ENCODE measurements at places on chromosomes 13 and 19.

GRCh38 chr13:43942286-43942685, 62.6 kb downstream of the LACC1 start:
- DNase-seq: no peak

DNA sequence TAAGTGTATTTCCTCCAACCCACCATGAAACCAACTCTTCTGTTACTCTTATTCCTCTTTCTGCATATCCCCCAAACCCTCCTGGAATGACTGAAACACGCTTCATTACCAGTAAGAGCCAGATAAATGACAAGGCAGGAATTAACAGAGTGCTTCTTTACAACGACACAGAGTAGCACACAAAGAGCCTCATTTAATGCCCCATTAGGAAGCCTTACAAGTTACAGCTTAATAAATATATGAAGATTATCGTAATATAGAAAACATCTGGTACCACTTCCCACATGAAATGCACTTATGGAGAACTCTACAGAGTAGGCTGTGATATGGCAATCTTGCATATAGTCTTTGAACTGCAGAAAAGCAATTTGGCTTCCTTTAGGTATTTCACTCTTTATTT, 116.8 kb downstream of the ENOX1 start:
- DNase-seq: no peak

GRCh38 chr19:48868114-48868886, at the start of gene PLEKHA4:
TSS of gene PLEKHA4 (minus strand) at chr19:48868617. CDS start at chr19:48867620, 997 bp downstream.
- no peak for DNase-seq

GRCh38 chr19:6613711-6614110, 22.8 kb upstream of the CD70 start:
- no peak for DNase-seq

DNA sequence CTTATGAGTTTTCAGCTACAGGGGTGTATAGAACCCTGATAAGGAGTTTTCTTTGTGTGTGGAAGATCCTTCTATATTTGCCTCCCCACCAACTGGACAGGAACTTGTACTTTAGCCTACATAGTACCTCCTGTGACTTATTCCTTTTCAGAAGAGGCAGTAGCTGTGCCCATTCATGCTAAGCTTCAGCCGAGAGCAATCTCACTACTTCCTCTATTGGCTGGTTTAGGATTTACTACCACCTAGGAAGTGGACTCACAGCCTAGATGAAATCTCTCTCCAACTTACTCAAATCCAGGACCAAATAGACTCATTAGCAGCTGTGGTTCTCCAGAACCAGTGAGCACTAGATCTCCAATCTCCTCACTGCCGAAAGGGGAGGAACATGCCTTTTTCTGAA, 2.3 kb upstream of the REX1BD start:
- DNase-seq: no peak

GRCh38 chr13:24386816-24387708, 77.7 kb downstream of the C1QTNF9 start:
- no peak for DNase-seq

GRCh38 chr13:86193281-86193680, 394.1 kb upstream of the SLITRK6 start:
- no peak for DNase-seq

DNA sequence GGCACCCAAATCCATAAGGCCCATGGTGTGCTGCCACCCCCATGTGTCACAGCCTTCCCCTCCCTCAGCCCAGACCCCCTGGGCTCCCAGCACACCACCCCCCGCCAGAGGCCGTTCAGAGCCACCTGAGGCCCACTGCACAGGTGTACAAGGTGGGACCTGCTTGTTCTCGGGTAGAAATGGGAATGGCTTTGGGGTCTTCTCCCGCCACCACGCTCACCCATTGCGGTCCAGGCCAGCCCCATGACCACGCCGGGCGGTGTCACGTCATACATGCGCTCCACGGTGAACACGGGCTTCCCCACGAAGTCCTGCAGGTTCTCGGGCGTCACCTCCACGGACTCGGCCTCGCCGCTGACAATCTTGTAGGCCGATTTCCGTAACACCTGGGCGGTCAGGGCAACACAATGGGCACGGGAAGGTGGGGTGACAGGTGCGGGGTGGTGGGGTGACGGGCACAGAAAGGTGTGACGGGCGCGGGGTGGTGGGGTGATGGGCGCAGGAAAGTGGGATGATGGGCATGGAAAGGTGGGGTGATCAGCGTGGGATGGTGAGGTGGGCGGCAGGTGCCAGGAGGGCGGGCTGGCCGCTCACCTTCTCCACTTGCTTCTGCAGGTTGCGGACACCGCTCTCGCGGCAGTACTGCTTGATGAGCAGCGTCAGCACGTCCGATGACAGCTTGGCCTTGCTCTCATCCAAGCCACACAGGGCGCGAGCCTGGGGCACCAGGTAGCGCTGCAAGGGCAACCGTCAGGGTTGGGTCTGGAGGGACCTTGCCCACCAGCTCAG, 4.3 kb downstream of the RPL36 start:
- DNase-seq: no peak

DNA sequence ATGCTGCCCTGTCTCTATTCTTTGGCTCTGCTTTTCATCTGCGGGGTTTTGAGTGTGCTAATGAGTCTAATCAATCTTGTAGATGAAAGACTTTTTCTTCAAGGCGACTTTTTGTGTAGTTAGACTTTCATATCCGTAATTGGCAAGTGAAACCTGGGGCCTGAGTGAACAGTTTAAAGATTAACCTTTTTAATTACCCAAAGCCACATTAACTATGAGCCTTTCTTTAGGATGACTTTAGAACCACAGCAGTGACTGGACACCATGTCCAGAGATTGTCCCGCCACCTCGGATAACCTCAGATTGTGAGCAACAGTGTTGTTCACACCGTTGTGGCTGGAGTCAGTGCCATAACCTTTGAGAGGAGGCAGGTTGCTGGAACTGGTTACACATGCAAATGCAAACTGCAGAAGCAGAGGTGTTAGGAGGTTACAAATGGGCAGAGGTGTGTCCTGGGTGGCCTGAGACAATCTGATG, 58.7 kb downstream of the SIAH3 start:
- DNase-seq: no peak

DNA sequence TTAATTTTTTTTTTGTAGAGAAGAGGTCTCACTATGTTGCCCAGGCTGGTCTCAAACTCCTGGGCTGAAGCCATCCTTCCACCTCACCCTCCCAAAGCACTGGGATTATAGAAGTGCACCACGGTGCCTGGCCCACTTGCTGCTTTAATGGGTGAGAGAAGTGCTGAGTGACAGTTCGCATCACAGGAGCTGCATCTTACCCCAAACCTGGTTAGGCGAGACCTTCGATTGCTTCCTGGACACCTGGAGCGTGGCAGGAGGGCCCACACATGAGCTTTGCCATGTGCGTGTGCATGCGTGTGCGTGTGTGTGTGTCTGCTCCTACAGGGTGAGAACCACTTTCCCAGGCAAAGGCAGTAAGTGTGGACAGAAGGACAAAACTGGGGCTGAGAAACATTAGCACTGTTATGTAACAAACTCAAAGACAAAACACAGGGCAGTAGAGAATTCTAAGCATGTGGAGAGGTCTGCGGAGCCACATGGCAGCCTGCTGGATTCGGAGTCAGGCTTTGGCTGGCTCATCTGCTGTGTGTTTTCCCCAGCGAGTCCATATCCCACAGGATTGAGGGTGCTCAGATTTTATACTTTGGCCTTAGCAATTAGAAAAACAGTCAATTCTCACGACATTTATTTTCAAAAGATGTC, 11.7 kb upstream of the MTIF3 start:
- no peak for DNase-seq

DNA sequence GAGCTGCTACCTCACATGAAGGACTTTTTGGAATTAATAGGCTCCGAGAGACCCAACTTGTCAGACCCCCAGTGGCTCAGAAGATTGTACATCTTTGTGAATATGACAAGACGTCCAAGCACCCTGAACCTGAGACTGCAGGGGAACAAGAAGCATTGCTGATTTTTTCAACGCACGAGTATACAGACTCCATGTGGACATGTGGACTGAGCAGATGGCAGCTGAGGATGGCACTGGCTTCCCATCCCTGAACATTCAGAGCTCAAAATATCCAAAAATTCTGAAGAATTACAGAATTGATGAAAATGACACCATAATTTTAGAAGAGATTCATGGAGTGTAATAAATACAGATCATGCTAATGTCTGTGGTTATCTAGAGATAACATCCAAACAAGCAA, 254.1 kb downstream of the MZT1 start:
- no peak for DNase-seq

- DNase-seq: no peak
Measured at GRCh38 chr13:92573467-92574057, 653.0 kb upstream of the GPC6 start.

GRCh38 chr13:43278127-43278526, 254.7 kb downstream of the DNAJC15 start:
- DNase-seq: no peak

DNA sequence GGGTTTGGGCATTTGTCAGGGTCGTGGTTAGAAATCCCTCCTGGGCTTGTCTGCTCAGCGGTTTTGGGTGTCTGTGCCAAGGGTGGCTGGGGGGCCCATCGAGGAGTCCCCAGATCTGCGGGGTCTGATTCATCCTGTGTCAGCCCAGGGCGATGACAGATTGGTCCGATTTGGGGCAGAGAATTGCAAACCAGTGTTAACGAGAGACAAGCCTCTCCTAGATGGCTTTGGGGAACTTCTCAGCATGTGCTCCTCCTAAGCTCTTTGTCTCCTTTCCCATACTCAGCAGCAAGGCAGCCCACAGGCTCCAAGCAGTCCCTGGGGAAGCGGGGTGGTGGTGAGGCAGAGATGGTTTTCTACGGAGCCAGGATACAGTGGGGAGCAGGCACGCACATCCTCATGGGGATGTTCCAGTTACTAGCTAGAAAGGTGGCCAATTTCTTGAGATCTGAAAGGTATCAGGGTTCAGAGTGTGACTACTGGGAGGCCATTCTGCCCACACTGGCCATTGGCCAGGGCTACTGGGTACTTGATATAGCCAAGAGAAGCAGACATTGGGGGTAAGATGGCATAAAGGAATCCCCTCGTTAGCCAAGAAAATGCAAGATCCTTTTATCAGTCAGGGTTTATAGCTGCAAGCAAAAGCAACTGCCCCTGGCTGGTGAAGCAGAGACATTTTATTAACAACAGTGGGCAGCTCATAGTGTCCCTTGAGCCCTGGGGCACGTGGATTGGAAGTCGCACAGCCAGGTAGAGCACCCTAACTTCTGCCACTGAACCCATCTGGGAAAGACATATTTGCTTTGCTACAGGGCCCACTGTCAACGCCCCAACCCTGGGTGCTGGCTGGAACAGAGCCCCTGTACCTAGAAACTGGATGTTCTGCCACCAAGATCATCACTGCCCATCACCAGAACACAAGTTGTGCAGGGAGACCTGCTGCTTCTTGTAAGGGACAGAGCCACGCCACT, 63.6 kb downstream of the RGCC start:
- DNase-seq: no peak

GRCh38 chr13:36841391-36841790, 22.4 kb downstream of the RFXAP start:
- DNase-seq: no peak

GRCh38 chr19:43354305-43354627, 780 bp downstream of the CD177 start:
- DNase-seq: no peak

DNA sequence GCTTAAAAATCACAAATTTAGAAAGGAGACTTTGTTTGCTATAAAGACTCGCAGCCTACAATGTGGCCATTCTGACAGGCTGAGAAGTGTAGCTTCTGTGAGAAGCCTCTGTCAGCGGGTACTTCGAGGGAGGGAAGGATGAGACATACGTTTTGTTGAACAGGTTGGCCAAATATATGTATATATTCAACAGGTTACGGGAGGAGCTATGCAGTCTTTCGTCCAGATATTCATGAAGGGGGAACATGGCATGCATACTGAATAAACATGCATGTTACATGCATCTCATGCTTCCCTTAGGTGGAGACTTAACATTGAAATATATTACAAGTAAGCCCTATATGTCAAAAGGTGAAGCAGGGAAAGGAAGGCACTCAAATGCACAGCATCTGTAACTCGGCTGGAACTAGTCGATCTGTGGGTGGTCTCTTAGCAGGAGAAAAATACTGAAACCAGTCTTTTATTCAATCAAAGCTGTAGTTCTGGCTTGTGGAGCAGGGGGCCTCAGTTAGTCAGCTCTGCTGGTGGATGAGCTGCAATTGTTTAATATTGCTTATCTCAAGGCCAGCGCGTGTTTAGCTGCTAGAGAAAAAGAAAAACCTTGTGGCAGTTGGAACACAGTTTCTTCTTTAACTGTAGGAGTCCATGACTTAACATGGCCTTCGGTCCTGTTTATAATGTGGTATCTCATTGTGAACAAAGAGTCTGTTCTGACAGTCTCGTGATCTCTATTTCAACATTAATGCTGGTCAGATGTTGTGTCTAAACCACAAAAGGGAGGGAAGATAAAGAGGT, 94.3 kb downstream of the FAM216B start:
- no peak for DNase-seq

GRCh38 chr13:77554069-77554468, 18.6 kb downstream of the SCEL start:
- no peak for DNase-seq

GRCh38 chr13:49256841-49257240, 9.1 kb downstream of the CDADC1 start:
- no peak for DNase-seq

DNA sequence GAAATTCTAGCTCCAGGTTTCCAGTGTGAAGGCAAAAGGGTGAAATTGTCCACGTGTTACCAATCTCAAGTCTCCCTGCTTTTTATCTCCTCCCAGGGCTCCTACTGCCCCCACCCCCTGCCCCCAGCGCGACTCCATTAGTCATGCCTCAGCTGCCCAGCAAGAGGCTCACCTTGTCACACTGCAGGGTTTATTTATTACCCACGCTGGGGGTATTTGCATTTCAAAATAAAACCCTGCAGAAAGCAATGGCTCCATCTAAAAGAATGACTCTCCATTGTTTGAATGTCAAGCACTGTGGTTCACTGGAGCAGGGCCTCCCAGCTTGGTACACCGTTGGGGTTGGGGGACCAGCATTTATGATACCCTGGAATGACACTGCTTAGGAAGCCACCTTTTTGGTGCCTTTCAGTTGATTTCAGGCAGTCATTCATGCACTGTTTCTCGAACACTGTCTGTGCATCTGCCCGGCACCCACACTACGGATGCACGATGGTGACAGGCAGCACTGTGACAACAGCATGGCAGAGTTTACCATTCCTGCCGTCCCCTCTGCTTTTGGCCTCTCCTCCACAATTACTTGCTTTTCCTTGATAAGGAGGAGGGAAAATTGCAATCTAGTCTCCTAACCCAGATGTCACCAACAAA, 9.9 kb upstream of the POP4 start:
- DNase-seq: no peak

DNA sequence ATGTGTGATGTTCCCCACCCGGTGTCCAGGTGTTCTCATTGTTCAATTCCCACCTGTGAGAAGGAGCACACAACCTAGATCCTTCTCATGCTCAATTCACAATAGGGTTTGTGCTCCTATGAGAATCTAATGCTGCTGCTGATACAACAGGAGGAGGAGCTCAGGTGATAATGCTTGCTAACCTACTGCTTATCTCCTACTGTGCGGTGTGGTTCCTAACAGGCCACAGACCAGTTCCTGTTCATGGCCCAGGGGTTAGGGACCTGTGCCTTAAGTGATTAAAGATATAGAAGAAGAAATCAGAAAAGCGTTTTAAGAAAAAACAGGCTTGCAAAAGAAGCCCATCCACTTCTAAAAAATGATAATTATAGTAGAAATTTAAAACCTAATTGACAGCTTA, 17.5 kb downstream of the DLEU7 start:
- no peak for DNase-seq

- DNase-seq: no peak
Measured at GRCh38 chr13:94119360-94119936, 360.0 kb downstream of the DCT start.
